ENCODE measurements at places on chromosomes 7 and 10.
A peak's percentile ranks its signal among the peaks of the same experiment; 100 is the strongest.

- DNase-seq, result no peak
These were observed 121.9 kb downstream of the SMURF1 start for GRCh38 chr7:99021941-99022560.

DNA sequence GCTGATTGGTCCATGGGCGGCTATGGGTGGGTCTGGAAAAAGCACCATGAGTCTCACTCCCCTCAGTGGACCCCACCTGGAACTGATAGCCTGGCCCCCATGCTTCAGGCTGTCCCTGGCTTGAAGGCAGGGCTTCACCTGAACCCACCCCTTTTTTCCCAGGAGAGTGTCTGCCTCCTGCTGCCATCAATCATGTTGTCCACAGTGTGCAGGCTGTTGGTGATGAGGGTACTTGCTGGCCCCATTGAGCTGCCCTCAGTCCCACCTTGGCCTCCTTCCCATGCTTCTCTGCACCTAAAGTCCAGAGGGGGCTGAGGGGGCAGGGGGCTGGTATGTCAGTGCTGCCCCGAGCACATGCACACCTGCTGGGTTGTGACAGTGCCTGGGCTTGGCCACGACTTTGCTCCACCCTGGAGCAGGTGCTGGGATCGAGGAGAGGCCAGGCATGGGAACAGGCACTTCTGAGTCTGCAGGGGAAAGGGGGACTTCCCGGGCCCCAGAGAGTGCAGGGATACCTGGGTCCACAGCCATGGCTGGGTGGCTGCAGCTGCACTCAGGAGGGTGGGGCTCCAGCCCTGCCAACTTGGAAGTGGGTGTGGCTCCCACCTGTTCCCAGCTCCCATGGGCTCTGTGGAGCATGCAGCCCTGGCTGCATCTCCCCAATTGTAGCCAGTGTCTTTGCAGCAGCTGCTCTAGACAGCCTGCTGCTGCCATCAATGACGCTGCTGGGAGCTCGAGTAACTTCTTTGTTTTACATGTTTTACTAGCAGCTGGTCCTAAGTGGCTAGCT lies 56.9 kb downstream of the ADK start:
- no peak for DNase-seq

- DNase-seq, result no peak
These were observed 48.0 kb upstream of the SP8 start for GRCh38 chr7:20834656-20835055.

DNA sequence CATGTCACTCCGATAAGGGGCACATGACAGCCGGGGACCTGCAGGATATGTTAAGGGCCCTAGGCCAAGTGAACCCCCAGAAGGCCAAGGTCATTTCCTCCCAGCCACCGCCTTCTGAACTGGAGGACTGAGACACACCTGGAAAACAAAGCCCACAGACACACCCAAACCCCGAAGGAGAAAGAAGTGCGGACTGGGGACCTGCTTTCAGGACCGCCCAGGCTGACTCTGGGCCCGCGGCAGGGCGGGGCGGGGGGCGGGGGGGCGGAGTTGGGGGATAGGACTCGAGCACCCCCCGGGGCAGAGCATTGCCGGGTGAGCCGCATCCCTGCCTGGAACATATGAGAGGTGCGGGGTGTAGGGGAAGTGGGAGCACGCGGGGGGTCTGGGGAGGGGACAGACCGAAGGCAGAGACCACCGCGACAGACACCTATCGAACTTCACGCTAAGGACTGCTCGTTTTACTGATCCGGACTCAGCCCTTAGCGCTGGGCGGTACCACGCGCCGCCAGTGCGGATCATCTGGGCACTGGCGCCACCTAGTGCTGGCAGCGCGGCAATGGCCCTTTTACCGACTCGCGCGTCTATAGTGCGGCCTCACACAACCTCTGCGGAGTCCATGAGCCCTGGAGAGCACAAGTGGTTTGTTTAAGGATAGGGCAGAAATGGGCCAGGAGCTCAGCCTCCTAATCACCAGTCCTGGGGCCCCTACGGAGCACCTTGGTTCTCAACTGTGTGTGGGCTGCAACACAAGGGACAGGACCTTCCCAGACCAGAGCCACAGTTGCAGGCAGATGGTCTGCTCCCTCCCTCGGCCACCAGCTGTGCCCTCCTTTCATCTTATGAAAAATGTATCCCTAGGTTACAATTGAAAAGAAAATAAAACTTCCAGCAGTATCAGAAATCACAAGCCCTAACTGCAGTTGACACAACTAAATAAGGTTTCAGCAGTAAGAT lies 157.6 kb downstream of the HERPUD2 start:
- DNase-seq, result peak; percentile 77

- DNase-seq, result no peak
These were observed 35.4 kb downstream of the JMJD1C start for GRCh38 chr10:63430091-63430998.

GRCh38 chr10:12340371-12340770 lies 9.0 kb upstream of the CAMK1D start:
- no peak for DNase-seq

DNA sequence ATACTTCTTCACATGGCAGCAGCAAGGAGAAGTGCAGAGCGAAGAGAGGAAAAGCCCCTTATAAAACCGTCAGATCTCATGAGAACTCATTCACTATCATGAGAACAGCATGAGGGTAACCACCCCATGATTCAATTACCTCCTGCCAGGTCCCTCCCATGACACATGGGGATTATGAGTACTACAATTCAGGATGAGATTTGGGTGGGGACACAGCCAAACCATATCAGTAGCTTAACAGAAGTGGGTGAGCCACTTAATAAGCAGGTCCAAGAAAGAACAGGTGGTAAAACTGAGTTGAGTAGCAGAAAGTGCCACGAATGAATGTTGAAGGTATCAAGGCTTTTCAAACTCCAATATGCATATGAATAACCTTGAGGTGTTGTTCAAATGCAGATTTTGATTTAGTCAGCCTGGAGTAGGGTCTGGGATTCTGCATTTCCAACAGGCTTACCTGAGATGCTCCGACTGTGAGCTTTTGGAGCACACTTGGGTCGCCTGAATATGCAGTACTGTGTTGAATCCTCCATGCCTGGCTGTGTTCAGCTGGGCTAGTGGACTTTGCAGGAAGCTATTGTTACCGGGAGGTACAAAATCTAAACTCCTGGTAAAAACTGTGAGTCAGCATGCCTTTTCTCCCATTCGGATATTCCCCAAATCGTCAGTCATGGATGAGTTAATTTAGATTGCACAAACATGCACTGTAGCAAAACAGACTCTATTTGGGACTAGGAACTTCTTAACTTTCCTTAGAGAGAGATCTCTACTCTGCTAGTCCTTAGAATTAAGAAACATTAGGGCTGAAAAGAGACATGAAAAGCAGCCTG lies 69.0 kb upstream of the PRKCQ start:
- DNase-seq, result no peak

- DNase-seq, result no peak
These were observed 26.0 kb upstream of the HYAL4 start for GRCh38 chr7:123819001-123819400.

GRCh38 chr10:122875843-122876466 lies 3.4 kb downstream of the FAM24B start:
- no peak for DNase-seq

DNA sequence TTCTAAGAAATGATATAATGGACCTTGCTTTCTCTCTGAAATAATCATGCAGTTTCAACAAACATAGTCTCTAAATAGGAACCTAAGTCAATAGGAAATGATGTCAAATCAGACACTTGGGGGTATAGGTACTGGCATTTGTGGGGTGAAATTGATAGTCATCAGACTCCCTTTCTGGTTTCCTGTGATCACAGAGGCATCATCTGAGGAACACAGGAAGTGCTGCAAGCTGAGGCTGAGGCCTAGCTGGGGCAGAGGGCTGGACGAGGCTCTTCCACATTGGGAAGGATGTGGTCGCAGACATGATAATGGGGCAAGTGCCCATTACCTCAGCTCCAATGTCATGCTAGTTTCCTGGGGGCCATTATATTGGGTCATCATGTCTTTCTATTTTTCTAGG lies 33.5 kb upstream of the TARP start:
- DNase-seq, result peak; percentile 46

All from naive thymus-derived CD4-positive, alpha-beta T cell (primary cell).